ENCODE measurements at places on chromosomes 7 and 10. TPM values are rescaled to one million over a fixed set of nuclear protein-coding genes. Genes with fewer than 3 reads are reported as not detected.

The EN2 gene
- not detected for total RNA-seq

The CLDN3 gene
- not detected for total RNA-seq

The GPR141 gene
- not detected for total RNA-seq

The C10orf105 gene
- 0.06 TPM for total RNA-seq

The PTPN20 gene
- 2.3 TPM for total RNA-seq

The TMEM106B gene
- total RNA-seq: 44.9 TPM
